ENCODE measurements at places on chromosomes 6 and 20.

DNA sequence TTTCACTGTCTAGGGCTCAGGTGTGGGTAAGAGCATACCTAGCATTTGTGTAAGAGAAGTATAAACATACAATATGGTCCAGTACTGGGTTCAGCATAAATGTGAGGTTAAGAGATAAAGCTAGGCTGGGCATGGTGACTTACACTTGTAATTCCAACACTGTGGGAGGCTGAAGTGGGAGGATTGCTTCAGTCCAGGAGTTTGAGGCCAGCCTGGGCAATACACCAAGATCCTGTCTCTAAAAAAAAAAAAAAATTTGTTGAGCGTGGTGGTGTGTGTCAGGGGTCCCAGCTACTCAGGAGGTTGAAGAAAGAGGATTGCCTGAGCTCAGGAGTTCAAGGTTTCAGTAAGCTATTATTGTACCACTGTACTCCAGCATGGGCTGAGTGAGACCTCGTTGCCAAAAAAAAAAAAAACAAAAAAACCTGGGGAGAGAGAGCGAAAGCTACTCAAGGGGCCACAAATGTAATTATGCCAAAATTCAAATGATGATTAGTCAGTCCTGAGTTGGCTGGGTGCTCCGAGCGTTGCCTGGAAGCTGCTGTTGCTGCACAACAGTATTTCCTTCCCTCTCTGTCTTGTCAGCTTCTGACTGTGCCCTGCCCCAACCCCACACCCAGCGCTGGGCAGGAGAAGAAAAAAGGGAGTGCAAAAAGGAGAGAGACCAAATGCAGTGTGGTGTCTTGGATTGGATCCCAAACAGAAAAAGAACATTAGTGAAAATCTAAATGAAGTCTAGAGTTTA is 24.0 kb downstream of the CMTR1 start:
- peak; percentile 90 for DNase-seq

- no peak for DNase-seq
These were observed 3.9 kb downstream of the OTOR start for GRCh38 chr20:16752082-16752481.

DNA sequence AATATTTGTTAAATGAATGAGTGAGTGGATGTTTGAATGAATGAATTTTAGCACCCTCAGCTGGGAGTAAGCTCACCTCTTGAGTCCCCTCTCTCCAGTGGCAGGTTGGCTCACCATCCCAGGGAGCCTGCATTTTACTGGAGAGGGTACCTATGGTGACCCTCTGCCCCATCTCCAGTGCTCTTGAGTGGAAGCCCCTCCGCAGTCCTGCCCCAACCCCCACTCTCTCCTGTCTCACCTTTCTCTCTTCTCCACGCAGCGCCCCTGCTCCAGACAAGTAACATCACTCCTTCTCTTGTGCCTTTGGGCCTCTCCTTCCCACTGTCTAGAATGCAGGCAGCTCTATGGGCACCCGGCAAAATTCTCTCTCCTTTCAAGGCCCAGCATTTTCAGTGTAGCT is 11.3 kb downstream of the TGM3 start:
- no peak for DNase-seq

- DNase-seq: no peak
These were observed 10.6 kb upstream of the NXT1 start for GRCh38 chr20:23339986-23340385.

DNA sequence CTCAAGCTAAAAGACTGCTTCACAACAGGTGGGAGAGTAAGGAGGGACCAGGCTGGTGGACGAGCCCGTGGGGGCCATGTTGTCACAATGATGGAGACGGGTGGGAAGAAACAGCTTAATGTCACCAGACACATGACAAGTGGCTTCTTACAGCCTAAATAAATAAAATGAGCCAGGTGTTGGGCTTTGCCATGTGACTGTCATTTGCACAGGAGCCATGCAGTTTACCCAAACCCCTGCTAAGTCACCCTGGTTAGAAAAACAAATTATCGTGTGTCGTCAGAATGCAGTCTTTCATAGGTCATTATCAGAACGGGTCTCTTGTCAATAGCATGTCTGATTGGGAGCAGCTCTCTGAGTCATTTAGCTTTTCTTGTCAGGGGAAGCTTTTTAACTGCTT is 18.5 kb downstream of the BTBD3 start:
- DNase-seq: no peak

DNA sequence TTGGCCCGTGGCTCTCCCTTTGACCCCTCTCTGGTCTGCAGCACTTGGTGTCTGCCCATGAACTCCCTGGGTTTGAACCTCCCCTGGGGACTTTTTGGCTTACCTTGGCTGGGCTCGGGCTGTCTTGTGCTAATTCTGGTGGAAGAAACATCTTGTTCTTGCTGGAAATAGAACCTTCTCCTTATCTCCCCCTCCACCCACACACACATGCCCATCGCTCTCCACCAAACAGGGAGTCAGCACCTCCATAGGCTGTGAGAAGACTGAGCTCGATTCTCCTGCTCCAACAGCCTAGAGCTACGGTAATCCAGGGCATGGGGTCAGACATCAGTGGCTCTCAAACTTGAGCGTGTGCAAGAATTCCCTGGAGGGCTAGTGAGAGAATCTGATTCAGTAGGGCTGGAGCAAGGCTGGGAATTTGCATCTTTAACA is 114.4 kb upstream of the SLC22A23 start:
- DNase-seq: no peak

DNA sequence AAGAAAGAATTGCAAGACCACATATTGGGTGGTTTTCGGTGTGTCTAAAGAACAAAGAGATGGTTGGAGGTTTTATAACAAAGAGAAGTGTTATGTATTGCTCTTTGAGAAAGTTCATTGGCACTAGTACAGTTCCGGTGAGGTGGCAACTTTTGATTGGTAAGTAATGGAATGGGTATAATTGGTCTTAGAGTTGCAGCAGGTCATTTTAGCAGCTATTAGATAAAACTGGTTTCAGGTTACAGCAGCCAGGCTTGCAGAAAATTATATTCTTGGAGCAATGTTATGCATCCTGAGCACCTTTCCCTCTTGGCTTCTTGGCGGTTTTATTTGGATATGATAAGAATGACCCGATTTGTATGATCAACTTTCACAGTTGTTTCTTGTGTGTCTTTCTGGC is 12.3 kb upstream of the SSTR4 start:
- no peak for DNase-seq

DNA sequence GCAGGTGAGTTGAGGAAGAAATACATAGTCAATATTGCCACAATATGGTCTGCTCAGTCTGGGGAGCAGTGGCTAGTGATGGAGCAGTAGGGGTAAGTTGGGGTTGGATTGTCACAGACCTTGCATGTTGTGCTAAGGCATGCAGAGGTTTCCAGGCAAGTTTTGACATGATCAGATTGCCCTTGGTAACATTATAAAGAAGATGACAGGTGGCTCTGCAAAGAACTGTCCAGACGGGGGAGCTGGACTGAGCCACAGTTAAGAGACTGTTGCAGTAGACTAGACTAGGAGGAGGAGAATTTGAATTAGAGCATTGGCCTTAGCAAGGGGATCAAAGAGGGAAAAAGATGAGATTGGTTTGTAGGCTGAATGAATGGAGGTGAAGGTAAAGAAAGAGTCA is 23.4 kb downstream of the ATRN start:
- DNase-seq: no peak

DNA sequence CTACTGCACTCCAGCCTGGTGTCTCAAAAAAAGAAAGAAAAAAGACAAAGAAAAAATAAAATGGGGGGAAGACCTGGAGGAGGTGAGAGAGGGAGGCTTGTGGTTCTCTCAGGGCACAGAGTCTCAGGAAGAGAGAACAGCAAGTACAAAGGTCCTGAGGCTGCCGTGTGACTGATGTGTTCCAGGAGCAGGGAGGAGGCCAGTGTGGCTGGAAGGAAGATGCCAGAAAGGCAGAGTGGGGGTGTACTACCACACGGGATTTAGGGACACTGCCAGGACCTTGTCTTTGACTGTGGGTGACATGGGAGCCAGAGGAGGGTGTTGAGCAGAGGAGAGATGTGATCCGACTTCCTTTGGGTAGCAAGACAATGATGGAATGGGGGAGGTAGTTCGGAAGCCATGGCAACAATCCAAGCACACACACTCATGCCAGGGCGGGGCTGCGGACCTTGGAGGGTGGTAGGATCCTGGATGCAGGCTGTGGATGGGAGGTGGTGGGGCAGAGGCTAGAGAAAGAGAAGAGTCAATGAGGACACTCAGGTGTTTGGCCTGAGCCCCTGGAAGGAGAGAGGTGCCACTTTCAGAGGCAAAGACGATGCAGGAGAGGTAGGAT is 136.4 kb upstream of the PTPN1 start:
- peak; percentile 70 for DNase-seq

DNA sequence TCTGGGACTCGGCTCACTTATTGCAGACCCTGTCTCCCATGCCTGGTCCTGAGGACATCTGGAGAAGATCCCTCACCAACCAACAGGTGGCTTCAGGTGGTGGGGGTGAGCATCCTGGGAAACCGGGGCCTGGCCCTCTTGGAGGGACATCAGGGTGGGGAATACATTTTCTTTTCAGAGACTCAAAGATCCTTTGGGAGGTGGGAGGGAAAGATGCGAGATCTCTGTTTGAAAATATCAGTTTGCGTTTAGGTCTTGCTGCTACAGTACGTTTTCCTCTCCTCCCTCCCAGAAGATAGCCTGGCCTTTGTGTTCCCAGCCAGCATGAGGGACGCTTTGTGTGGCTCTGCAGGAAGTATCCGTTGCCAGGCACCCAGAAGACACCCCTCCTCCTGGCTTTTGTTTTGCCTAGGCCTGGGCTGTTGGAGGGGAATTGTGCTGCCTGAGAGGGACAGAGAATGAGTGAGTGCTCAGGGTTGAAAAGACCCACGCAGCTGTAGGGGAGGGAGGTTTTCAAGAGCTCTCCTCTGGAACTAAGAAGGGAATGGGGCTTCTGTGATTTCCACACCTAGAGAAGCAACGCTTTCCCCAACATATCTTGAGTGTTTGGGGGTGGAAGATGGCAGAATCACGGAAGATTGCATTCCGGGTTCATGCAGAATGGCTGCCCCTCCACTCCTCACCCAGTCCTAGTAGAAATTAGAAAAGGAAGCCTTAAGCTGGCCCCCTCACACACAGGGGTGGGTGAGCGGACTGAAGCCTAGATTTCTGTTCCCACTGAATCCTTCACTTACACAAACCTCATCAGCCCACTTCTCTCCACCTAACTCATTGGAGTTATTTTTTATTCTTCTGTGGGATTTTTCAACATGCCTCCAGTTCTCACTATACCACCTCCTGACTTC is 22.0 kb upstream of the SLC2A12 start:
- DNase-seq: no peak

DNA sequence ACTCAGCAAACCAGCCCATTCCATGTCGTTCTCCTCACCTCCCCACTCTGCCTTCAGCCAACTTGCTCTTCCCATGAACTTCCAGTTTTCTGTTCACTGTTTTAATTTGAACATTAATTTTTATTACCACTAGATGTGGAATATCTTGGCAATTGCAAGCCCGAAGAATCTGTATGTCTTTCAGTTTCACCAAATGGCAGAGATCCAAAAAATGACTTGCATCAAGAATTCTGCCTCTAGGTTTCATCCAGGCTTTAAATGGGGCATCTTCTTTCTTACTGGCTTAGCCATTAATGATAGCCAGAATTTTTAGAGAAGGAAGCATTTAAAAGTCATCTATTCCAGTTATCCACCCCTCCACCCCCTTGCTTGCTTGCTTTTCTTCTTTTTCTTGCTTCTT is 39.0 kb downstream of the CAP2 start:
- no peak for DNase-seq

- no peak for DNase-seq
These were observed 190.6 kb downstream of the ZNF217 start for GRCh38 chr20:53403029-53403428.

- peak; percentile 52 for DNase-seq
These were observed 25.3 kb upstream of the CHD6 start for GRCh38 chr20:41643504-41643938.
